Vagina (tissue), 2 donors: ENCODE measurements at places on chromosomes 16 and 17. TPM values are rescaled to one million over a fixed set of nuclear protein-coding genes. Genes with fewer than 3 reads are reported as not detected.

- no peak for DNase-seq
Measured at GRCh38 chr16:2420035-2420434, 9.2 kb upstream of the CCNF start.

DNA sequence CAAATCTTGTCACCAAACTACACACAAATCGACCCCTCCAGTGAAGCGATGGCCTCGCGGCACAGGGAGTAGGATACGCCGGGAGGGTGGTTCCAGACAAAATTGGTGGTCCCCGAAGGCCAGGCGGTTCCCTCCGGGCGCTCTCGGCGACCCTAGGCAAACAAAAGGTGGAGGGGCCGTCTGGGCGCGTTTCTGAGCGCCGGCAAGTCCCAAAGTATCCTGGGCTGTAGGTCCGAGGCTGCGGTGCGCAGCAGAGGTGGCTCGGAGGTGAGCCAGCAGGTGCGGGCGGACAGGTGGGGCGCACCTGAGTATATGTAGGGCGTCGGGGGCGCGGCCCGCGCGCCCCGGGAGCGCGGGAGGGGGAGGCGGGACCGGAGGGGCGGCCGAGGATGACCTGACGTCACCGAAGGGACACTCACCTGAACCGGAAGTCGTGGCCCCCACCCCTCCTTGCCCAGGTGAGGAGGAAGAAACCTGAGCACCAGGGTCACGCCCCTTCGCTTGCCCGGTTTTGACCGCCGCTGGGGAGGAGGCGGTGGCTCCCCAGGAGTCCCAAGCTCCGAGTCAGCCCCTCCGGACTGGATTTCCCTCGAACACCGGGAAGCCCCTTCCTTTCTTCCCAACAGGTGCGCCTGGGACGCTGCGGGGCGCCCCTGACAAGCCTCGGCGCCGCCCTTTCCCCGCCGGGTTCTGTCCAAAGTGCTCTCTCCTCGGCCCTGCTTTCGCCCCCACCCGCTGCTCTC lies at the start of gene CLDN7:
Gene CLDN7 (minus strand): TSS at position 287 of the 743 bp plus-strand sequence. CDS start 435 bp downstream, outside the sequence.
- no peak for DNase-seq

DNA sequence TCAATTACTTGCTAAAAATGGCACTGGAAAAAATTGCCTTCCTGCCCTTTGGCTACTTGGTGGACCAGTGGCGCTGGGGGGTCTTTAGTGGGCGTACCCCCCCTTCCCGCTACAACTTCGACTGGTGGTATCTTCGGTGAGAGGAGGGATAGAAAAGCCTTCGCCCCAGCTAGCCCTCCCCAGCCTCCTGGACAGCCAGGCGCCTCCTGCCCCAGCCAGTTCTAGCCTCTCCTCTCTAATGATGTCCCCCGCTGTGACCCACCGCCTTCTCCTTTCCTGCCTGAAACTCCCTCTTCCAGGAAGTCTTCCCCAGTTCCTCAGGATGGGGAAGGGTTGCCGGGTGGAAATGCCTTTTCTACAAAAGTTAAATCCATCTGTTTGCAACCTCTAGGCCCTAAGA lies 6.2 kb downstream of the ACE start:
- no peak for DNase-seq

GRCh38 chr17:33285413-33285812 lies 7.7 kb downstream of the ASIC2 start:
- no peak for DNase-seq

- DNase-seq: no peak
Measured at GRCh38 chr16:21628772-21629171, 23.6 kb downstream of the IGSF6 start.

DNA sequence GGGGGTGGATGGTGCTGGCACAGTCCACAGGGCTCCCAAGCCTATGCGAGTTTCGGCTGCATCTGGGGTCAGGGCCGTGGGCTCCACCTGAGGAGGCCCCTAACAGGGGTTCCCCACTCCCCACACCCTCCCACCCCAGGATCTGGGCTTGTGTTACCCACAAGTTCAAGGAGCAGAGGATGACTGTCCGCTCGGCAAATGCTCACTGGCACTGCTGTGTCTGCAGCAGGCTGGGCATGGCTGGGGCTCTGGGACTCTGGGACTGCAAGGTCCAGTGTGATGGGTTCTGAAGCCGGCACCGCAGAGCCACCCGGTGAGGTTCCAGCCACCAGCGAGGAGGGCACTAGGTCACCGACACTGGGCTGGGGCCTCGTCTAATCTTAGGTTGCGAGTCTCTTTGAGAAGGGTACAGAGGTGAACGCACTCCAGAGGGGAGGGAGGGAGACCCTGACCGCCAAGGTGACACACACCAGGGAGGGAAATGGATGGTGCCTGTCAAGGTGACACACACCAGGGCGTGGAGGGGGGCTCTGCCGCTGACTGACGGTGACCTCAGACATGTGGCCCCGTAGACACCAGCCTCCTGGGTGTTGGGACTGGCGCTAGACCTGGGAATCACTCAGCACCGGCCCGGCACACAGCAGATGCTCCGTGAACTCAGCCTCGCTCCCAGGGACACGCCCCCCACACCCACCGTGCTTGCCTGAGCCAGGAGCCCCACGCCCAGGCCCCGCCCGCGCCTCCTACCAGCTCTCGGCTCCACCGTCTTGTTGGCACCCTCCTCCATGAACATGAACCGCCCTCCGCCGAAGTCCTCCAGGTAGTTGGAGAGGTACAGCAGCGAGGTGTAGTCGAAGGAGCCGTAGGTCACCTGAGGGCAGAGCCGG lies 20.5 kb upstream of the HEXD start:
- DNase-seq: no peak

Gene ASPA
- total RNA-seq: 2.2 TPM

Gene TAC4
- not detected for total RNA-seq

Gene POLDIP2
- 45.9 TPM for total RNA-seq
